Vagina (tissue), 2 donors: ENCODE measurements at places on chromosomes 7 and 10.

DNA sequence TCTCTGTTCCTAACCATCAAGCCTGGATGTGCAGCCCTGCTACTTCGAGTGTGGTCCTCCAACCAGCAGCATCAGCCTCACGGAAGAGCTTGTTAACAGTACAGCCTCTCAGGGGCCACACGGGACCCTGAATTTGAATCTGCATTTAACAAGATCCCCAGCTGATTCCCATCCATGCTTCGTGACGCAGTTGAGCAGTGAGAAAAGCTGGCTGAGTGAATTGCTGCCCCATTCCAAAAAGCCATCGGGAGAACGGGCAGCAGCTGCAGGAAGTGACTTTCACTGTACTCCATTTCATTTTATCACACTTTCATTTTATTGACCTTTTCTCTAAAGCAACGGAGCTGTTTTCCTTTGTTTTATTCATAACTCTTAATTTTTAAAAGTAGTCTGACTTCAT, 22.5 kb downstream of the FAM171A1 start:
- H3K4me1 ChIP-seq: peaks cover 27% of the 10 kb centered on the region
- H3K36me3 ChIP-seq: no peaks in the 10 kb centered on the region
- DNase-seq: no peak
- no peak overlapping the region for H3K27ac ChIP-seq
- peak overlapping the region; percentile 43 for H3K4me3 ChIP-seq

GRCh38 chr10:29941476-29941875, 117.9 kb downstream of the JCAD start:
- no peaks in the 10 kb centered on the region for H3K27me3 ChIP-seq
- no peak overlapping the region for H3K4me3 ChIP-seq
- H3K4me1 ChIP-seq: peaks cover 9% of the 10 kb centered on the region
- no peaks in the 10 kb centered on the region for H3K36me3 ChIP-seq
- no peak for DNase-seq
- H3K27ac ChIP-seq: no peak overlapping the region

- DNase-seq: no peak
- H3K27me3 ChIP-seq: no peaks in the 10 kb centered on the region
- peaks cover 6% of the 10 kb centered on the region for H3K4me1 ChIP-seq
- no peak overlapping the region for H3K27ac ChIP-seq
- no peaks in the 10 kb centered on the region for H3K36me3 ChIP-seq
- no peak overlapping the region for H3K4me3 ChIP-seq
These were observed 27.1 kb upstream of the PAX2 start for GRCh38 chr10:100718197-100718742.

DNA sequence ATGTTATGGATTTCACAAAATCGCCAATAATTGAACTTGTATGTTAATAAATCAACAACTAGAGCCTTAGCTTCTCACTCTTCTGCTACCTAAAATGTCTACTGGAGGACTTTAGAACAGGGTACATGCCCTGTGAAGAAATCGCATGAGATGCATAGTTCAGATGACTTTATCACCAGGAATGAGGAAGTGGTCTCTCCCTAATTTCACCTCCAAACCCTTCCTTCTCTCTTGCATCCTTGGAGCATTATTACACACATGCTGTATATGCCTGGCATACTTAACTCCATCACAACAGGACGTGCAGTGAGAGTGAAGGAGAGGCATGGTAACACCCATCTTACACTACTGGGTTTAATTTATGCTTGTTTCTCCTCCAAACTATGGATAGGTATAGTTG, 27.8 kb downstream of the RHEB start:
- no peaks in the 10 kb centered on the region for H3K27me3 ChIP-seq
- no peak overlapping the region for H3K4me3 ChIP-seq
- peaks cover 21% of the 10 kb centered on the region for H3K4me1 ChIP-seq
- peaks cover 26% of the 10 kb centered on the region for H3K36me3 ChIP-seq

GRCh38 chr7:138838166-138838565, 40.2 kb upstream of the ATP6V0A4 start:
- no peaks in the 10 kb centered on the region for H3K36me3 ChIP-seq
- H3K27me3 ChIP-seq: no peaks in the 10 kb centered on the region
- no peaks in the 10 kb centered on the region for H3K4me1 ChIP-seq
- no peak for DNase-seq

GRCh38 chr10:16816830-16817124, 447 bp downstream of the RSU1 start:
- peaks cover 23% of the 10 kb centered on the region for H3K4me1 ChIP-seq
- no peaks in the 10 kb centered on the region for H3K27me3 ChIP-seq
- H3K36me3 ChIP-seq: no peaks in the 10 kb centered on the region
- peak overlapping the region; percentile 79 for H3K4me3 ChIP-seq
- DNase-seq: peak; percentile 94

DNA sequence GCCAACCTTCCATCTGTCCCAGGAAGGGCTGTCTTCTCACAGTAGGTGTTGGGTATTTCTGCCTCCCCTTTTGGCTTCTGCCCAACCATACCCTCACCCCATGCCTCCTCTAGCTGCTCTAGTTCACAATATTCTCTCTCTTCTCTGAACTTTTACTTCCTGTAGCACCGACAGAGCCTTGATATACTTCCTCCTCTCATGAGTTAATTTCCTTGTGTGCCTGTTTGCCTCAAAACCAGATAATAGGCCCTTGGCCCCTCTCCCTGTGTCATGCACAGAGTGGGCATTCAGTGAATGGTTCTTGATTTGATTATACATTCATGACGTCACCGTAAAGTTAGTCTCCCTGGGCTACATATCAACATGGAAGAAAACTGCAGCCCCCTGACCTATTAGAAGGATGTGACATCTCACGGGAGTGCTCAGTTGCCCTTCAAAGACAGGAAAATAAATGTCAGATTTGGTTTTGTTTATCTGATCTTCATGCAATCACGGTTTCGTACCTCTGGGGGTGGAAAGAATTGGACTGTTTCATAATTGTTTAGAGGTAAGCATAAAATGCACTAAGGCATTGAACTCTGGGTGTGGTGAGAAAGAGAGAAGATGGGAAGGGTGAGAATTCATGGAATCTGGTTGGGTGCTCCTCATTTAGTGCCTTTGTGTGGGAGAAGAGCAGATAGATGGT, 127.7 kb downstream of the ITIH5 start:
- no peak for DNase-seq
- H3K27ac ChIP-seq: no peak overlapping the region
- H3K27me3 ChIP-seq: no peaks in the 10 kb centered on the region

- H3K4me3 ChIP-seq: no peak overlapping the region
- no peak for DNase-seq
- H3K36me3 ChIP-seq: peaks cover 34% of the 10 kb centered on the region
- H3K27ac ChIP-seq: no peak overlapping the region
- H3K27me3 ChIP-seq: no peaks in the 10 kb centered on the region
- H3K4me1 ChIP-seq: peaks cover 10% of the 10 kb centered on the region
These were observed 11.0 kb downstream of the ARPC1B start for GRCh38 chr7:99385564-99385963.

DNA sequence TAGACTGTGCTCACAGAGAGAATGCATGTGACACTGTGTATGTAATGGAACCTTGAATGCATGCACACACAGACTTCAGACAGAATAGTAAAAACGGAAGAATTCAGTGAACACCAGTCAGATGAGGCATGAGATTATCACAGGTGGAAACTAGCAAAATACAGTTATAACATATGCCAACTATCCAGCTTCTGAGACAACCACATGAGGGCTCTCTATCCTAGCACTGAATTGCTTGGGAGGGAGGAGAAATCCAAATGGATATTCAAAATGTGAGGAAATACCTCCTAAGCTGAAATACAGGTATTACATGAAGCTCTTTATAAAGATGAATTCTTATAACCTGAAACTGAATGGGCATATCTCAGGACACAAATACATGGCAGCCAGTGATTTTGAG, 30.6 kb downstream of the GARS1 start:
- DNase-seq: no peak
- no peaks in the 10 kb centered on the region for H3K36me3 ChIP-seq
- H3K27me3 ChIP-seq: no peaks in the 10 kb centered on the region
- no peak overlapping the region for H3K27ac ChIP-seq

DNA sequence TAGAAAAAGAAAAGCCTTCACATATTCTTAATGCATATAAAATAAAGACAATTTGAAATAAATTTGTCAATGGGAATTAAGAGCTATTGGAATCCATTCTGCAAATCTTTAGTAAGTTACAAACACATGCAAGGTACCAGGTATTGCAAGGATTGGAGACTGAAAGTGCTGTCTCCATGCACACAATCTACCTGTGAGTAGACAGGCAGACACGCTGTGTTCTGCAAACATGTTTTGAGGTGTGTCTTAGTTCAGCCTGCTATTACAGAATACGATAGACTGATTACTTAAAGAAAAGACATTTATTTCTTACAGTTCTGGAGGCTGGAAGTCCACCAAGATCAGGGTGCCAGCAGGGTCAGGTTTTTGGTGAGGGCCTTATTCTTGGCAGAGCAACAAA, 10.0 kb downstream of the NMT2 start:
- H3K4me1 ChIP-seq: peaks cover 26% of the 10 kb centered on the region
- no peaks in the 10 kb centered on the region for H3K36me3 ChIP-seq
- H3K27me3 ChIP-seq: no peaks in the 10 kb centered on the region
- no peak for DNase-seq

- DNase-seq: no peak
- no peak overlapping the region for H3K27ac ChIP-seq
- no peaks in the 10 kb centered on the region for H3K27me3 ChIP-seq
- H3K36me3 ChIP-seq: no peaks in the 10 kb centered on the region
- H3K4me3 ChIP-seq: no peak overlapping the region
- H3K4me1 ChIP-seq: no peaks in the 10 kb centered on the region
These were observed 57.1 kb downstream of the KCNMA1 start for GRCh38 chr10:77580482-77580881.

DNA sequence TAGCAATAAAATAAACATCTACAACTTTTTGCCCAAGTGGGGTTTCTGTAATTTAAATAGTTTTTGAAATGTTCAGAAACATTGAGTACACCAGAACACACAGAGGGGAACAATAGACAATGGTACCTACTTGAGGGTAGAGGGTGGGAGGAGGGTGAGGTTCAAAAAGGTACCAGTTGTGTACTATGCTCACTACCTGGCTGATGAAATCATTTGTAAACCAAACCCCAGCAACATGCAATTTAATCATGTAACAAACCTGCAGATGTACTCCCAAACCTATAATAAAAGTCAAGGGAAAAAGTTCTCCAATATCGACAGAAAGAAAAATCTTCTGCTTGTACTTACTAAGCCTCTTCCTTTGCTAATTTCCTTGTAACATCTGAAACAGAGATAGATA, 4.2 kb upstream of the TES start:
- H3K27me3 ChIP-seq: no peaks in the 10 kb centered on the region
- DNase-seq: no peak
- no peak overlapping the region for H3K27ac ChIP-seq
- H3K36me3 ChIP-seq: no peaks in the 10 kb centered on the region

GRCh38 chr10:24947304-24948097, 4.9 kb downstream of the PRTFDC1 start:
- H3K27me3 ChIP-seq: no peaks in the 10 kb centered on the region
- H3K27ac ChIP-seq: peak overlapping the region; percentile 34
- no peaks in the 10 kb centered on the region for H3K36me3 ChIP-seq

- no peak overlapping the region for H3K27ac ChIP-seq
- DNase-seq: no peak
- no peaks in the 10 kb centered on the region for H3K27me3 ChIP-seq
- H3K4me1 ChIP-seq: no peaks in the 10 kb centered on the region
- no peak overlapping the region for H3K4me3 ChIP-seq
- H3K36me3 ChIP-seq: no peaks in the 10 kb centered on the region
These were observed 8.0 kb downstream of the XRCC2 start for GRCh38 chr7:152667958-152668357.

GRCh38 chr10:61164458-61165160, 220.6 kb upstream of the RHOBTB1 start:
- no peak overlapping the region for H3K4me3 ChIP-seq
- no peaks in the 10 kb centered on the region for H3K27me3 ChIP-seq
- H3K4me1 ChIP-seq: peaks cover 37% of the 10 kb centered on the region
- no peaks in the 10 kb centered on the region for H3K36me3 ChIP-seq
- no peak for DNase-seq

GRCh38 chr10:128000471-128001362, 93.8 kb downstream of the PTPRE start:
- no peaks in the 10 kb centered on the region for H3K27me3 ChIP-seq
- H3K4me1 ChIP-seq: no peaks in the 10 kb centered on the region
- no peak overlapping the region for H3K4me3 ChIP-seq
- DNase-seq: no peak

DNA sequence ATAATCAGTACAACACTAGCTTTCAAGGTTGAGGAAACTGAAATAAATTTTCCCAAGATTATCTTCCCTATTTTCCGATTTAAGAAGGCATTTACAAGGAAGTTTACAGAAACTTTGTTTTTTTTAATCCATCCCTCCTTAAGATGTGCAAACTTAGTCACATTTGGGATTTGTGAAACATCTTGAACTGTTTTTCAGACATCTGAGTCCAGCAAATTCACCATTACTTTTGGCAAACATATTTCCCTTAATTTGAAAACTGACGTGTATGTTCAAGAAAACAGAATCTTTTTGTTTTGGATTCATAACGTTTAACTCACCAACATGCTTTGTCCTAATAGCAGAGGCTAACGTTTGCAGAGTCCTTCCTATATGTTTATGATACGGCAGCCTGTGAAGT, 19.5 kb downstream of the GLI3 start:
- peak overlapping the region; percentile 48 for H3K27ac ChIP-seq
- no peak overlapping the region for H3K4me3 ChIP-seq
- DNase-seq: no peak
- no peaks in the 10 kb centered on the region for H3K27me3 ChIP-seq

GRCh38 chr7:2692543-2692942, 4.5 kb downstream of the AMZ1 start:
- H3K4me1 ChIP-seq: peaks cover 25% of the 10 kb centered on the region
- no peaks in the 10 kb centered on the region for H3K36me3 ChIP-seq
- no peak overlapping the region for H3K27ac ChIP-seq
- DNase-seq: no peak
- no peaks in the 10 kb centered on the region for H3K27me3 ChIP-seq
- no peak overlapping the region for H3K4me3 ChIP-seq

DNA sequence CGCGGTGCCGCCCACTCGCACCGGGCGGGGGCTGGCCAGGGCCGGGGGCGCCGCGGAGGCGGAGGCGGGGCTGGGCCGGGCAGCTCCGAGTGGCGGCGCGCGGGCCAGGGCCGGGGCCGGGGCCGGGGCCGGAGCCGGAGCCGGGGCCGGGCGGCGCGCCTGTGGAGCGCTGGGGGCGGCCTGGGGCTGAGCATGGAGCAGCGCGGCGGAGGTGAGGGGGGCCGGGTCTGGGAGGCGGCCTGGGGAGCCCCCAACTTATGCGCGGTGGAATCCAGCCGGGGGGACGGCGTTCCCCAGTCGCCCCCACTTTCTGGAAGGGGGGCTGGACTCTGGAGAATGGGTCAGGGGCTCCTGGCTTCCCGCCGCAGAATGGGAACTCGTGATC, at the start of gene LZTS2:
TSS of gene LZTS2 (plus strand) at position 67 of the 385 bp plus-strand sequence. CDS start 2,731 bp downstream, outside the sequence.
- no peaks in the 10 kb centered on the region for H3K27me3 ChIP-seq
- peak within 1 kb of the TSS; percentile 92 for H3K4me3 ChIP-seq
- H3K36me3 ChIP-seq: peaks cover 12% of the 10 kb centered on the region
- H3K27ac ChIP-seq: peak within 1 kb of the TSS; percentile 100
- DNase-seq: no peak
- peaks cover 41% of the 10 kb centered on the region for H3K4me1 ChIP-seq
